ENCODE measurements at places on chromosomes 7 and 10.

- no peak for DNase-seq
These were observed 4.7 kb upstream of the SLC18A3 start for GRCh38 chr10:49605216-49605938.

- no peak for DNase-seq
These were observed 64.8 kb downstream of the ABLIM1 start for GRCh38 chr10:114593240-114593792.

DNA sequence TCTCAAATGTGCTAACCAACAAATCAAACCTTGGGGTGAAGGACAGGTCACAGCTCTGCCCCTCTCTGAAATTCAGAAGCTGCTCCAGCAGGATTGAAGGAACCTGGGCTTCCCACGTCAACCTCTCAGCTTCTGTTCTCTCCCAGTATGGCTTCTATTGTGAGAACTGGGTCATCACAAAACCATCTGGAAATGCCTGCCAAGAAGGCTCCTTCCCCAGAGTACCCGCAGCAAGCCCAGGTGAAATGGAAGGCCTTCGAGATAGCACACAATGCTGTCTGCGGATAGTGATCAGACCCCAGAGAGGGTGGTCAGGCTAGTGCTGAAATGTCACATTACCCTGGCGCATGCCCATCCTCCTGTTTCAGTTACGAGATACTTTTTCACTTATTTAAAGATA is 16.4 kb upstream of the PROSER2 start:
- no peak for DNase-seq

- DNase-seq = no peak
These were observed 348.7 kb upstream of the SEMA3C start for GRCh38 chr7:81267508-81267907.

DNA sequence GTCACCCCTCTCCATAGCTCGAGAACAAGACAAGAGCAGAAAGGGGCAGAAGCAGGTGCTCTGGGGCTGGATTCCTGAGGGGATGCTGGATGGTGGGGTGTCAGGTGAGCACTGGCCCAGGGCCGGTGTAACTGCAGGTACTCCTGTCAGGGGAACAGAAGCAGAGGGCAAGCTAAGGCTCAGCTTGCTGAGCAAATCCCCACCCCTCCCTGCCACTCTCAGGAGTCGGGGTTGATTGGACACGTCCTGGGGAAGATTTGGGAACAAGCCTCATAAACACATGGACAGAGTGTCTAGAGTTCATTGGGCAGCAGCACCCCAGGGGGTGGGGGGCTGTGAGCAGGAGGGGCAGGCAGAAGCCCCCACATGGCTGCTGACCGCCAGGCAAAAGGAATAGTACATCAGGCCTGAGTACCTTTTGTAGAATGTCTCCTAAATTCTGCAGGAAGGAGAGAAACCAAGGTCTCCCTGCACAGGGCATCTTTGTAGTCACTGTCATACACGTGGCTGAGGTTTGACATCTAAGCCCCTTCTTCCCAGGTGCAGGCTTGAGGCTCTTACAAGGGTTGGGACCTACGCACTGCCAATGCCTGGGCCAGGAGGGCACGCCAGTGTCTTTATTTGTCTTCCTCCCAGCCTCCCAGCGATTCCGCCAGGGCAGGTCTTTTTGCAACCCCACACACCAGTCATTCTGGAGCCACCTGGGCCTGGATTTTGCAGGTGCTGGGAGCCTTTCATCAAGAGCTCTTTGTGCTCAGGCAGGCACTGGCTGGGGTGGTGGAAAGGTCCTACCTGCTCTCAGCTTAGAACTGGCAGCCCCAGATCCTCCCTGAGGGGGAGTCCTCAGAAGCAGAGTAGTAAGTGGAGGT is 2.8 kb downstream of the CALML3 start:
- no peak for DNase-seq

DNA sequence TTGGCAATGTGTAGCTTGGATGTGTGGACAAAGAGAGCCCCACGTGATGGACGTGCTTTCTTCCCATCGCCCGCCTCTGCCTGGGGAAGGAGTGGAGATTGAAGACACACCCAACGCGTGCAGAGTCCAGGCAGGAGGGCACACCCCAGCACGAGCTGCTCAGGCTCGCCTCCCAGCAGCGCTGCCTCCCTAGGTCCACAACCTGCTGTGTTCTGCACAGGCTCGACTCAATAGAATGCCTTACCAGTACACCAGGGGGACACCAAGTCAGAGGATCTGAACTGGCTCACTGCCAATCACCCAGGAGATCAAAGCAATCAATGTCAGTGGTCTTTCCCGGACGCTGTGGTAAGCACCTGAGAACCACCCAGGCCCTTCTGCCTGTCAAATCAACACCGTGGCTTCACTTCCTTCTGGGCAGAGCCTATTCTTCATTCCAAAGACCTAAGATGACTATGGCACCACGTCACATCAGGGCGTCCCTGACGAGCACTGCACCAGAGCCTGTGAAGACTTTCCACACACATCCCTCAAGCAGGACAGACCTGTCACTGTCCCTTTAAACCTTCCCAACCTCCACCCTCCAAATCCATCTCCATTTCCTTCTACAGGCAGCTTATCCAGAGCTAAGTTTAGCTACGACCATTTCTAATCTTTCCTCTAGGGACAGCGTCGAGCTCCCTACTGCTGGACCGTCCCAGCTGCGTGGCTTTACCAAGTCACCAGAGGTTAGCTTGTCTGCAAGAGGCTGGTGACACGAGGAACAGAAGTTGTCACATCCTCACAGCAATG is 72.3 kb downstream of the AMZ1 start:
- DNase-seq = peak; percentile 78

GRCh38 chr10:49347827-49348226 is 48.1 kb downstream of the DRGX start:
- no peak for DNase-seq

- DNase-seq = no peak
These were observed 78.4 kb downstream of the CTBP2 start for GRCh38 chr10:125081931-125082330.

DNA sequence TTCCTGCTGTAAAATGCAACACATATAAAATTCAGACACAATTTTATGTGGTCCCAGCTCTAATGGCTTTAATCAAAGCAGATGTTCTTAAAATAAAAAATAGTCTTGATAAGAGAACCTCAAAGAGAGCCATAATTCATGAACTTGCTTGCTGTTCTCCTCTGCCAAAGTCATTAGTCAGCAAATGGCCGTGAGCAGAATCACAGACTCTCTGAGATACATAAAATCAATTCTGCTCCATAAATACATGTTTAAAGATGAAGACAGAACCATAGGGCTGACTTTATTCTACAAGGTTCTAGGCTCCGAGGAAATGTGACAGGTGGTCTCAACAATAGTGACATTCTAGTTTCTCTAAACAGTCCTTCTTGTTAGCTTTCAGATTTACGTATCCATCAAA is 29.8 kb downstream of the HSPA12A start:
- DNase-seq = no peak

GRCh38 chr10:13450069-13450468 is 78.7 kb downstream of the BEND7 start:
- DNase-seq = no peak

GRCh38 chr7:147894271-147894670 is 696.3 kb upstream of the C7orf33 start:
- DNase-seq = no peak

GRCh38 chr10:72068901-72069446 is 19.4 kb downstream of the SPOCK2 start:
- no peak for DNase-seq

GRCh38 chr7:65798111-65799075 is 74.5 kb upstream of the VKORC1L1 start:
- DNase-seq = no peak

All from hematopoietic multipotent progenitor cell treated with erythropoietin and hydrocortisone succinate and interleukin-3 and kit ligand, for 6 days (in vitro differentiated cells).